ENCODE measurements at places on chromosomes 7 and 10. TPM values are rescaled to one million over a fixed set of nuclear protein-coding genes. Genes with fewer than 3 reads are reported as not detected.

Gene BTBD16
- polyA plus RNA-seq = 0.15 TPM

Gene CFAP69
- polyA plus RNA-seq = not detected

Gene CPVL
- polyA plus RNA-seq = 0.58 TPM

Gene ADAM8
- 62.6 TPM for polyA plus RNA-seq

Gene TLX1
- polyA plus RNA-seq = not detected

Gene CFAP70
- not detected for polyA plus RNA-seq

Gene WDR86
- 0.15 TPM for polyA plus RNA-seq

Gene AKR1C8
- polyA plus RNA-seq = 0.52 TPM

Gene AASS
- 1.2 TPM for polyA plus RNA-seq

Gene GSDME
- polyA plus RNA-seq = not detected

Gene SFXN2
- 4.9 TPM for polyA plus RNA-seq

Gene CYP2C18
- polyA plus RNA-seq = not detected

Gene HOXA9
- polyA plus RNA-seq = 0.20 TPM

Gene CALHM1
- polyA plus RNA-seq = not detected

Gene OR9A2
- not detected for polyA plus RNA-seq

Gene BAIAP2L1
- 0.62 TPM for polyA plus RNA-seq

Gene SLIT1
- polyA plus RNA-seq = not detected

Gene SPDYE16
- 0.06 TPM for polyA plus RNA-seq

Gene EBLN1
- not detected for polyA plus RNA-seq

Gene VIPR2
- polyA plus RNA-seq = not detected

Gene INHBA
- polyA plus RNA-seq = not detected

All from CD4-positive, CD25-positive, alpha-beta regulatory T cell (primary cell).